ENCODE measurements at places on chromosomes 2 and 18.
A peak's percentile ranks its signal among the peaks of the same experiment; 100 is the strongest.

DNA sequence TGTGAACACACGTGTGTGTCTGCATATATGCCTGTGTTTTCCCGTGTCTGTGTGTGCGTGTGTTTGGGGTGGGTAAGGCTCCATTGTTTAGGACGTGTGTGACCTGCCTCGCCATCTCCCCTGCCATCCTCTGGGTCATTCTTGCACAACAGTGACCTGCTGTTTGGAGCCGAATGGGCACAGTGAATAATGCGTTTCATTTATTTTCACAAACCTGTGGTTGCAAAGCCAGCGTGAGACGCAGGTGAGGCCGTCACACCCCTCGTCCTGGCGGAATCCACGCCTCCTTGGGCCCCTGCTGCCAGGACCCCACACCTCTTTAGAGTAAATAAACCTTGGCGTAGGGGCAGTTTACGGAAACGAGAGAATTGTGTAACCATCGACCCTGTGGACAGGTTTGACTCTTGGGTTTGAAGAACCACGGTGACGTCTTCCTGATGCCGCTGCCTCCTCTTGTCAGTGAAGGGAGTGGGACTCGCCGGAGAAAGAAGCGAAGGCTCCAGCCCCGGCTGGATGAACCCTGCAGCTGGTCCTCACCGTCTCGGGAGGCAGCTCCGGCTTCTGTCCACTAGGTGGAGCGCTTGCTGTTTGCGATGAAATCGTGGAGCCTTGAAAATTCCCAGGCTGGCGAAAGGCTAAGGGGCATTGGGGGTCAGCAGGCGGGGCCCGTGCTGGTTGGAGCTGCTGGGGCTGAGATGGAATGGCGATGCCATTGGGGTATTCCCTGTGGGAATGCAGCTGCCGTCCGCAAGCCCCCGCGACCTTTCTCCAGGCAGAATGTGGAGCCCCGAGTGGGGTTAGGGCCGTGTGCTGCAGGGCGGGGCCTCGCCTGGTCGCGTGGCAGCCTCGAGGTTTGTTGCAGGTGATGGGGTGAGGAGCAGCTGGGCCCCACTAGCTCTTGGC, 81.1 kb downstream of the RTP5 start:
- DNase-seq: peak; percentile 17

GRCh38 chr2:235934774-235935484, 233.3 kb downstream of the GBX2 start:
- no peak for DNase-seq

- no peak for DNase-seq
Observed at GRCh38 chr18:31042406-31043181, at the start of gene DSC3. TSS of gene DSC3 (minus strand) at chr18:31042742. CDS start at chr18:31042660, 82 bp downstream.

GRCh38 chr2:107322416-107322815, 436.4 kb upstream of the ST6GAL2 start:
- no peak for DNase-seq

Measured in NCI-H2029 treated with DMSO at 0.1 percent for 48 hours (cell line).